Neural progenitor cell (in vitro differentiated cells): ENCODE measurements at places on chromosomes 1 and 21.
A peak's percentile ranks its signal among the peaks of the same experiment; 100 is the strongest.

- H3K27me3 ChIP-seq, result no peaks in the 10 kb centered on the region
- no peak overlapping the region for H3K27ac ChIP-seq
- DNase-seq, result no peak
- H3K36me3 ChIP-seq, result no peaks in the 10 kb centered on the region
Observed at GRCh38 chr21:29378832-29379231, 80.1 kb downstream of the BACH1 start.

DNA sequence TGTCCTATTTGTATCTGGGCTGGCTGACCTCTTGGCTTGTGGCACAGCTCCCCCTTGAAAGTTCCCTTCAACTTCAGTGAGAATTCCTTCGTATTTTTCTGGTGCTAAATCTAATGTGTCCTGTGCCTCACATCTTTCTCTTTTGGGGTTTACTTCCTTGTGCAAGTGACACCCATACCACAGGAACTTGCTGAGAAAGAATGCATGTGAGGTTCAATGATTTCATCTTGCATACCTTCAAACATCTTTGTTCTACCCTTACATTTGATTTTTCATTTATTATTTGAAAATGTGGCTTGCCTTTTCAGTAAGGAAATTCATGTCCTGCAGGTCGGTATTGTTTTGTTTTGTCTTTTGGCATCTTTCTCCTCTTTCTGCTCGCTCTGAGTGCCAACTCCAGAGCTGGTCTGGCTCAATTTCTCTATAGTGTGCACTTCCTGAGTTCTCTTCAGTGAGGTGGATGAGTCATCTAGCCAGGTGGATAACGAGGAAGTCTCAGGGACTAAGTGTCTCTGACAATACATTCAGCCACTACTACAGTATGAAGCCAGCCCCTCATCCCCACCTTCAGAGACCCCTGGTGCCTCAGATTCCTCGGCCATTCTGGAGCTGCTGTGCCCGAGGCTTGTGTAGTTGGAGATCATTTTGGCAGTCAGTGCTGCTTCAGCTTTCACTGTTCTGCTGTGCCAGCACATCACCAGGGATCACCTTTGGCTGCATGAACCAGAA lies 59.5 kb downstream of the RIPK4 start:
- H3K4me3 ChIP-seq, result no peak overlapping the region
- peaks cover 11% of the 10 kb centered on the region for H3K27me3 ChIP-seq
- no peak overlapping the region for H3K27ac ChIP-seq

DNA sequence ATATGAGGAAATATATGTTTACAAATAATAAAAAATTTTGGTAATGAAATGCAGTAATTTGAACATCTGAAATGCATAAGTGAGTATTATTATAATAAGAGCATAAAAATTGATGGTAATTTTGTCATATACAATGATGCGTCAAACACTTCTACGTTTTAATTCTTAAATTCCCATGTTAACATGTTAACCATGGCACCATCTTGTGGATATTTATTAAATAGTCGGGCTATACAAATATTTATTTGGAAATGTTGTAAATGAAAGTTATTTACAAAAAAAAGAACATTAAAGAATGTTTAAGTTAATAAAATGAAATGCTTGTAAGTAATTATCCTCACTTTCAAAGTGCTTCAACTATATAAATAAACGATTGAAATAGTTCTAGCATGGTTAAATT lies 57.2 kb upstream of the C1orf185 start:
- DNase-seq, result no peak
- no peaks in the 10 kb centered on the region for H3K4me1 ChIP-seq
- no peak overlapping the region for H3K27ac ChIP-seq
- H3K27me3 ChIP-seq, result peaks cover 5% of the 10 kb centered on the region
- no peaks in the 10 kb centered on the region for H3K36me3 ChIP-seq

DNA sequence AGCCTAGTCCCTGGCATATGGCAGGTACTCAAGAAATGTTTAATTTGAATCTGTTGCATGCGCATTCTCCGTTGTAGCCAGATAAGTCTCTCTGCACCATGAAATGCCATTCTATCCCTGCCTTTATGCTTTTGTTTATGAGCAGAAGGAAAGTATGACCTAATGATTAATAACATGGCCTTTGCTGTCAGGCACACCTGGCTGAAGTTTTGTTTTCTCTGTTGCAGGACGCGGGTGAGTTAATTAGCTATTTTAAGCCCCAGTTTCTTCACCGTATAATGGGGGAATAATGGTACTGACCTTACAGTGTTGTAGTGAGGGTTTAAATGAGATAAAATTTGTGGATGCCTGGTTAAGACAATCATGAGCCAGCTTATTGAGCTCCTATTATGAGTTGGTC lies 87.7 kb downstream of the ST6GALNAC3 start:
- peak overlapping the region; percentile 34 for H3K27ac ChIP-seq
- H3K36me3 ChIP-seq, result no peaks in the 10 kb centered on the region
- H3K4me1 ChIP-seq, result peaks cover 11% of the 10 kb centered on the region
- no peaks in the 10 kb centered on the region for H3K27me3 ChIP-seq
- no peak overlapping the region for H3K4me3 ChIP-seq

GRCh38 chr1:30691480-30691879 lies 31.9 kb downstream of the MATN1 start:
- peaks cover 41% of the 10 kb centered on the region for H3K4me1 ChIP-seq
- H3K36me3 ChIP-seq, result no peaks in the 10 kb centered on the region
- no peaks in the 10 kb centered on the region for H3K27me3 ChIP-seq
- no peak overlapping the region for H3K27ac ChIP-seq
- H3K4me3 ChIP-seq, result no peak overlapping the region

DNA sequence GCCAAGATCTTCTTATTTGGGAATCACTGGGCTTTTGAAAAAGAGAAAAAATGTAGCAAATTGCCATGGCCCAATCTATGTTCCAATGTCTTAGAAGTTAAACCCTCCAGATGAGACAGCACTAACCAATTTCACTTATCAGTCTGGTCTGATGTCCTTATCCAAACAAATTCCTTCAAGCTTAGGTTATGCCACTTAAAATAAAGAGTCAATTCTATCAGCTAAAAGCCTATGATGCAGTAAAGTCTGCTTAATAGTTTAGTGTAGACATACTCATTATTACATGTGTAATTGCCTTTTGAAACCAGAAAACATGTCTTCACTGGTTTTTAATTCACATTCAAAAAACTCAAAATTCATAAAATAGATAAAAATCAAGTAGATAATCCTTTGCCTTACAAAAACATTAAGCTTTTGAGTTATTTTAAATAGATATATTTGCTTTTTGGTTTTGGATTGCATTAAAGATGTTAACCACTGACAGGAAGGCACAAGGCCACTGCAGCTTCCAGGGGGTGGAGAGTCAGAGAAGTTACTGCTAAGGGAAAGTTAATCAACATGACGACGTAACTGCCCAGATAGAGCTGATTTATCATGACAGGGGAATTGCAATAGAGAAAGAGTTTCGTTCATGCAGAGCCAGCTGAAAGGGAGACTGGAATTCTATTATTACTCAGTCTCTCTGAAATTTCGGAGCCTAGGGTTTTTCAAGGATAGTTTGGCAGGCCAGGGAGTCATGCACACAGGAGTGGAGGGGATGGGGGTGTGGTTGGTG lies 106.1 kb downstream of the MAP3K21 start:
- no peak overlapping the region for H3K4me3 ChIP-seq
- no peak overlapping the region for H3K27ac ChIP-seq
- no peak for DNase-seq
- no peaks in the 10 kb centered on the region for H3K27me3 ChIP-seq
- H3K4me1 ChIP-seq, result no peaks in the 10 kb centered on the region

GRCh38 chr1:203555511-203556046 lies 61.6 kb downstream of the OPTC start:
- no peaks in the 10 kb centered on the region for H3K36me3 ChIP-seq
- no peak overlapping the region for H3K4me3 ChIP-seq
- DNase-seq, result no peak
- H3K4me1 ChIP-seq, result peaks cover 22% of the 10 kb centered on the region
- no peak overlapping the region for H3K27ac ChIP-seq
